ENCODE measurements at places on chromosomes 12 and 14.

GRCh38 chr12:128266541-128267130, 334 bp upstream of the TMEM132C start:
- no peak for DNase-seq

DNA sequence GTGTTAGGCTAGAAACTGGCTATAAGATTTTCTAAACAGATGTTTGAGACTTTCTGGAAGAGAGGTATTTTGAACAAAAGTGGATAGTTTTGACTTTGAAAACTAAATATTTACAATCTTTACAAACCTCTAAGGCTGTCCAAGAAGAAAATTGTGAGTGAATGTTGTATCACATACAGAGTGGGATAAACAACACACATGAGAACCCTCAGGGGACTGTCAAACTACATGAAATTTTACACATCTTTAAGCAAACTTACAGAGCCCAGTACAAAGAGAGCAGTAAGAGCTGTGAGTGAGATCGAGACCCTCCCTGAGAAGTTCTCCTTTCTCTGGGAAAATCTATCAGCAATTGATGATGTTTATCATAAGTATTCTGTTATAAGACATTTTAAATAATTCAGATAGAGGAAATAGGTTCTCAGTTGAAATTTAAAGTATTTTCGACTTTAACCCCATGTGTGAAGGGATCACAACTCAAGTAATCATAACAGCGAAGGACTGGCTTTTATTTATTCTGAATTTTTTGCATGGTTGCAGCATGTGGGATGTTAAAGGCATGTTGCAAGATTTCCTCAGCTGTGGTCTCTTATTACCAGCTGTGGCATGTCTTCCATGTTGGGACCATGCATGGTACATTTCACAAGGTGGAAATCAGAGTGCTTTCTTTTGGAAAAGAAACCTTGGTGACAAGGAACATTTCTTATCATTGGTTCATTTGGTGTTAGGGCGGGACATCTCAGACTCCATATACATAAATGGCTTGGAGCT, 264.0 kb upstream of the PRICKLE1 start:
- no peak for DNase-seq

- peak; percentile 8 for DNase-seq
Observed at GRCh38 chr12:56947633-56948456, 9.6 kb downstream of the RDH16 start.

DNA sequence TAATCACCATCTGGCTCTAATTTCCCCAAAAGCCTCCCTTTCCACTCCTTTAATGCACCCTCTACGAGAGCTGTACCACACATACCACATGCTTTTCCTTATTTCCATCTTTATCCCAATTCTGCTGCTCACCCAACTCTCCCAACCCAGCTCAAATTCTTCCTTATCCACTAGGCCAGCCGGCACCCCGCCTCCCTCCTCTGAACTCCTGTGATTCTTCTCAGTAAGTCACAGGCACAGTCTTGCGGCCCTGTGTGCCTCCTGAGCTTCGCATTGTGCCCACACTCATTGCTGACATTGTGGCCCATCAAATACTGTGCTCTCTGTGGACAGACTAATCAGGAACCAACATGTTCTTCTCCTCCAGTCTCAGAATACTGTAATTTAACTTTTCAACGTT, 45.4 kb downstream of the APPL2 start:
- DNase-seq: no peak

- no peak for DNase-seq
Observed at GRCh38 chr12:103673487-103673886, 86.4 kb downstream of the STAB2 start.

DNA sequence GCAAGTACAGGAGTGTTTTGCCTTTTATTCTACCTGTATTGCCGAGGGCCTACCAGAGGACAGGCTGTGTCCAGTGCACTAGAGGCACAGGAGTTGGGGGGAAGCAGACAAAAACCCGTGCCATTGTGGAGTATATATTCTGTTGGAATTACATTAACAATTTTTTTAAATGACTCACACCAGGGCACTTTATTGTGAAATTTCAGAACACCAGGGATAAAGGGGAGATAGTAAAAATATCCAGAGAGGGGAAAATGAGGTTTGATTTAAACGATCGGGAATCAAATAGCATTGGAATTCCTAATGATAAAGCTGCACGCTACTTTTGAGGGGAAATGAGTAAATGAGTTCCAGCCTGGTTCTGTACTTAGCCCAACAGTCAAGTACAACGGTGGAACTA, 123.2 kb downstream of the PELI2 start:
- DNase-seq: no peak

DNA sequence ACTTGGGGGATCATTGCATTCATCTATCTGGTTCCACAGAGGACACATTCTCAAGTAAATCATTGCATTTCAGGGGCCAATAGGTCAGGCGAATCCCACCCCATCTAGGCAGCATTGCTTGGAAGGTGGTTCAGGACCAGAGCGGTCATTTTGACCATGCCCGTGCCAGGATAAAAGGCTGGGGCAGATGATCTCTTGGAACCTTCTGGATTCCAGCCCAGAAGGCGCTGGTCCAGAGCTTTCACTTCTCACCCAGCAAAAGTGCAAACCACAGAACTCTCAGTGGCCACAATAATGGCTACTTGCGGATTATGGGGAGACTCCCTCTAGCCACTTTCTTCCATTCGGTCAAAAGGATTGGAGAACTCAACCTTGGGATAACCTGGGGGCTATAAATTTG, 595 bp upstream of the KRT85 start:
- DNase-seq: no peak

GRCh38 chr12:43835656-43836474, at the start of gene TMEM117:
TSS of gene TMEM117 (plus strand) at chr12:43836081.
- peak; percentile 58 for DNase-seq

DNA sequence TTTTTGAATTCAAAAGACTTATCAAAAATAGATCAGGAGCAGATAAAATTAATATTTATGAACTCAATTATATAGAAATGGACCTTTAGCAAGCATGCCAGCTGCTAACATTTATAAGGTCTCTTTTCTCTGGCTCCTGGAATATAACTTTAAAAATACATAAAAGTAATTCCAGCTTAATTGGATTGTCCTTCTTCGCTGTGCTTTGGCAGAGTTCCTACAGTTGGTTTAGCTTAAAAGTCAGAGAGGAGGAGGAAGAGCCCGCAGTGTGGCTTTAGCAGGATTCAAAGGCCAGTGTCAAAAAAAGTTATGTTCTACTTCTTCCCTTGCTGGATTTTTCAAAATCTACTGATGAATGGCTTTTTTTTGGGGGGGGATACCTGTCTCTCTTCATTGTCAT, 1484.9 kb upstream of the TMEM132C start:
- no peak for DNase-seq

- no peak for DNase-seq
Observed at GRCh38 chr12:1907652-1908611, 10.5 kb downstream of the CACNA2D4 start.

GRCh38 chr12:75831402-75831801, 200.2 kb downstream of the PHLDA1 start:
- DNase-seq: peak; percentile 70

- no peak for DNase-seq
Observed at GRCh38 chr14:96252323-96252998, 3.5 kb upstream of the BDKRB1 start.

- DNase-seq: no peak
Observed at GRCh38 chr12:56243731-56244181, 13.9 kb downstream of the SLC39A5 start.

GRCh38 chr12:26514364-26514763, 318.6 kb downstream of the ITPR2 start:
- DNase-seq: peak; percentile 6

DNA sequence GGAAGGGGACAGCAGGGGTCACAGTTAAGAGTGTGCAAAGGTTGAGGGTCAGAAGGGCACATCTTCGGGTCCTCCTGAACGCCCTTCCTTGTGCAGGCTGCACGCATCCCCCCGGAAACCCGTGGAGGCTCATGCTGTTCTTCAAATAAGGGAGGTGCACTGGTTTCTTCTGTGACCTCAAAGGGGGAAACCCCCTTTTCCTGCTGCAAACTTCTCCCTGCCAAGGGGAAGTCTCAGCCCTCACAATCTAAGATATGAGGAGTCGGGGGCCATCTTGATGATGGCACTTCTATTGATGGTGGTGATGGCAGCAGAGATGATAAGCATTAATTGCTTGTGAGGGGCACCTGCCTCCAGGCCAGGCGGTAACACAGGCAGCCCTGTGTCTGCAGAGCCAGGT, 40.0 kb downstream of the ISCA2 start:
- no peak for DNase-seq

DNA sequence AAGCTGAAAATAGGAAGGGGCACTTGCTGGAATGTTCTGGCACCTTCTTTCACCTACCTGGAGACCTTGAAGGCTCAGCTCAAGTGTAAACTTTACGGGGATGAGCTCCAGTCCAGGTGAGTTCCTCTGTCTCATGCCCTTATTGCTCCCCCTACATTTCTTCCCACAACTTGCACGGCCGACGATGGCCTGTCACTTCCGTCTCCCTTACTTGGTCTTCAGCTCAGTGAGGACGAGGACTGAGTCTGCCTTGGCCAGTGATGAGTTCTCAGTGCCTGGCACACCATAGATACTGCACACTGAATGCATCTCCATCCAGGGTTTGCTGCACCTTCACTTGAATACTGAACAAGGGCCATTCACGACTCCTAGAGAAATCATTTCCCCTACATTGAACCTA, 21.4 kb downstream of the ADGRD1 start:
- no peak for DNase-seq

- no peak for DNase-seq
Observed at GRCh38 chr12:57027011-57027804, 10.9 kb upstream of the TAC3 start.

DNA sequence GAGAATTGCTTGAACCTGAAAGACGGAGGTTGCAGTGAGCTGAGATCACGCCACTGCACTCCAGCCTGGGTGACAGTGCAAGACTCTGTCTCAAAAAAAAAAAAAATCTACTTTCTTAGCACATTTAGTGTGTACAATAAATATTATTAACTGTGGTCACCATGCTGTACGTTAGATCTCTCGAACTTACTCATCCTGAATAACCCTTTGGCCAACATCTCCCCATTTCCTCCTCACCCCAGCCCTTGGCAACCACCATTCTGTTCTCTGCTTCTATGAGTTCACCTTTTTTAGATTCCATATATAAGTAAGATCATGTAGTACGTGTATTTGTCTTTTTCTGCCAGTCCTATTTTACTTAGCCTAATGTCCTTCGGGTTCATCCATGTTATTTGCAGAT, 13.4 kb downstream of the FUT8 start:
- no peak for DNase-seq

DNA sequence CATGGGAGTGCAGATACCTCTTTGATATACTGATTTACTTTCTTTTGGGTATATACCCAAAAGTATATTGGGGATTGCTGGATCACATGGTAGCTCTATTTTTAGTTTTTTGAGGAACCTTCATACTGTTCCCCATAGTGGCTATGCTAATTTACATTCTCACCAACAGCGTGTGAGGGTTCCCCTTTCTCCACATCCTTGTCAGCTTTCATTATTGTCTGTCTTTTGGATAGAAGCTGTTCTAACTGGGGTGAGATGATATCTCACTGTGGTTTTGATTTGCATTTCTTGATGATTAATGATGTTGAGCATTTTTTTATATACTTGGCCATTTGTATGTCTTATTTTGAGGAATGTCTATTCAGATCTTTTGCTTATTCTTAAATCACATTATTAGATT, 44.1 kb upstream of the JDP2 start:
- DNase-seq: no peak

DNA sequence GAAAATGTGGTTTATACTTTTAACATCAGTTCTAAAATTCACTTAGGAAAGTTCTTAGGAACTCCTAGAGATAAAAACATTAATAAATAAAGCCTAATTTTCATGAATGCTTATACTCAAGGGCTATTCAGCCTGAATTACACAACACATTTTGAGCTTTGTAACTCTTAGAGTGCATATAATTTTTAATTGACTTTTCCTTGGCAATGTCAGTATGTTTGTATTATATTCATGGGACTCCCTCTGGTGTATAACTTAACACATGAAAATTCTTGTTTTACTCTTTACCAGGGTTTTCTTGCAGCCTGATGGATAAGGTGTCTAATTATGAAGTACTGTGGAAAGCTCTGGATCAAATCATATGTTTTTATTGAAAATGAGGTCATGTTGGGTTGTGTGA, 150.6 kb upstream of the HMGA2 start:
- DNase-seq: peak; percentile 71

DNA sequence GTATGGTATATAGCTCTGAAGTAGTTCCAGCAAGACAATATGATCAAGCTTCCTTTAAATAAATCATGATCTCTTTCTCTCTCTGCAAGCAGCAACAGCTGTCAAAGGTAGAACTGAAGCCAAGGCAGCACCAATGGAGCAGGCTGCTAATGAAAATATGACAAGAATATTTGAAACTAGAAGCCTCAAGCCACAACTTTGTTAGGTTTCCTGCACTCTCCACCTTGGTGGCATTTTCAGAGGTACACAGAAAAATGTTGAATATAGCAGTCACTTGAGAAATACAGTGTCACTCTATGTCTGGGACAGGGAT, 43.8 kb upstream of the PSMA6 start:
- no peak for DNase-seq

- DNase-seq: peak; percentile 35
Observed at GRCh38 chr12:58593557-58594304, 326.6 kb downstream of the LRIG3 start.

DNA sequence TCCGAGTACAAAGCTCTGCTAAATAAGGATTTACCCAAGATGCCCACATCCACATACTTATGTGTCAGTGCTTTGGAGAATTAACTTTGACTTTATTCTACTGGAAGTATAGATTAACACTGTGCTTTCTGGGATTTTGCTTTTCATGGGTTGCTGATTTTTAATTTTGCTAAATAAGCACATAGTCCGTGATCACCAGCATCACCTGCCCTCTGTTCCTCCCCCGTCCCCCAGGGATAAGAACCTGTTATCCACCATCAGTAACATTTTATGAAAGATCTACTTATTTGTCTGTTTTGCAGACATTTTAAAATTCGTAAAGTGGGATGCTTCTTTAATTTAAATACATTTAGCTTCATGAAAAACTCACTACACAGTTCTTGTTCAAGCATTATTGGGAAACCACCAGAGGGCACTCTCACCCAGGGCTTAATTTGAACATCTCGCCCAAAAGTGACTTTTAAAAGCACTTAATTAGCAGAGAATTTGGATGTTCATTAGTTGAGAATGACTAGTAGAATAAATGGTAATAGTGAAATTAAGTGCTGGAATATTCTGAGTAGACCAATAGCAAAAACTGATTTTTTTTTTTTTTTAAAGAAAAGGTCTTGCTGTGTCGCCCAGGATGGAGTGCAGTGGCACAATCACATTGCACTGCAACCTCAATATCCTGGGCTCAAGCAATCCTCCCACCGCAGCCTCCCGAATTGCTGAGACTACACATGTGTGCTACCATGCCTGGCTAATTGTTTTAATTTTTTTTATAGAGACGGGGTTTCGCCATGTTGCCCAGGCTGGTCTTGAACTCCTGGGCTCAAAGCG, 35.7 kb downstream of the MRPL42 start:
- DNase-seq: peak; percentile 67

- no peak for DNase-seq
Observed at GRCh38 chr14:24074625-24075484, 3.5 kb downstream of the CPNE6 start.

DNA sequence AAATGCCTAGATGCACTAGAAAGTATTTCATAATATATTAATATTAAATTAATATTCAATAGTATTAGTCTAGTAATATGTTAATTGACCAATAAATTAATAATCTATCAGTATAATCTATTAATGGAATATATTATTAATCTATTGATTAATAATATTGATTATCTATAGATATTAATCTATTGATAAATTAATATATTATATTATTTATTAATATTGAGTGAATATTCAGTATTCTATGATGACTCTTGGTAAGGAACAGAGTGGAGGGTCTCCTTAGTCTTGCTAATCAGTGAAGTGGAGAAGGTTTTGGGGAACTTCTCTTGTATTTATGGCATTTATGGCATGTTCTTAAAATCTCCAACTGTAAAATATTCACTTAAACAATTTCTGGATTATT, 679.3 kb upstream of the FLRT2 start:
- no peak for DNase-seq

All from fibroblast of the aortic adventitia (primary cell).